ENCODE measurements at places on chromosomes 3 and 15.

DNA sequence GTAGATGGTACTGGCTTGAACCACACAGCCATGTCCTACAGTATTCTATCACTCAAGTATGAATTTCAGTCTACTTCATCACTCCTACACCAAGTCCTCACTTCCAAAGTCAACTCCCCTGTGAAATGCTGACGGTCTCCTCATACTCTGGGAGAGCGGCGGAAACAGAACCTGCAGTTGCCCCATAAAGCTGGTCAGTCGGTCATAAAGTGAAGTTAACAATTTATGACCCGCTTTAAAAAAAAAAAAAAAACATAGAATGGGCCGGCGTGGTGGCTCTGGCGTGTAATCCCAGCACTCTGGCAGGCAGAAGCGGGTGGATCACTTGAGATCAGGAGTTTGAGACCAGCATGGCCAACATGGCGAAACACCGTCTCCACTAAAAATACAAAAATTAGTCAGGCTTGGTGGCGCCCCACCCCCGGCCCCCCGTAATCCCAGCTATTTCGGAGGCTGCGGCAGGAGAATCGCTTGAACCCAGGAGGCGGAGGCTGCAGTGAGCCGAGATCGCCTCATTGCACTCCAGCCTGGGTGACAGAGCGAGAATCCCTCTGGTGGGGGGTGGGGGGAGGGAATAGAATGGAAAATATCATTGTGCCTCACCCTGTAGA lies 2.1 kb downstream of the TRANK1 start:
- no peak for DNase-seq

DNA sequence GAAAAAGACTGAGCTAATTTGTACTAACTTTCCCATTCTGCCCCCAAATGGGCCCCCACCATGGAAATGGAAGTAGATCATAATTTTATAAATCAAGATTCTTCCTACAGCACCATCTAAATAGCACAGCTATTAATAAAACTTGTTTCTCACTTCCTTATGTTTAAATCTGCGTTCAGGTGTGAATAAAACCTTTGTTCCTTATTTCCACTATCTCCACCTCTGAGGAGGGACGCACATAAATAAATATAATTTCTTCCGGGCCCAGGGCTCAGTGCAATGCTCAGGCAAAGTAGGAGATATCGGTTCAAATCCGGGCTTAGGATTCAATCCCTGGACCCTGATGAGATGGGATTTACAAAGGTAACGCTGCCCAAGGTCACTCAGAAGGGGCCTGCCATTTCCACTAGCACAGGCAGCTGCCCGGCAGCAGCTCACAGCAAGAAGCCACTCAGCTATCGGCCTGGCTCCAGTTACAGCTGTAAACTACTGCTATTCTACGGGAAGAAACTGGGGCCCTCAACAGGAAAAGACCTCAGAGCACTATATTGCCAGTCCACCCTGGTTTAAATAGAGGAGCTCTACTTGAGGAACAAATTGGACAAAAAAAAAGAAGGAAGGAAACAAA lies 52.5 kb downstream of the FOXP1 start:
- DNase-seq, result no peak

DNA sequence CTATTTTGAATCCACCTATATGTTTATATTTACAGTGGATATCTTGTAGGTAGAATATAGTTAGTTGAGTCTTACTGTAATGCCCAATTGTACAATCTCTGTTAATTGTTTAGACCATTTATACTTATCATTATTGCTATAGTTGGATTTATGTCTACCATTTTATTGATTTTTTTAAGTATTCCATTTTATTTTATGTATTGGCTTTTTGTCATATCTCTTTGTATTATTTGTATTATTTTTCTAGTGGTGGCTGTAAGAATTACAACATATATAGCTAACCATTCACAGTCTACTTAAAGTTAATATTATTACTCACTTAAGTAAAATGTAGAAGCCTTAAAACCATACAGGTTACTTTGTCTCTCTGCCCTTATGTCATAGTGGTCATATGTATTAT lies 46.1 kb downstream of the SLC2A2 start:
- no peak for DNase-seq

- DNase-seq, result no peak
These were observed 27.2 kb downstream of the SRPRB start for GRCh38 chr3:133832802-133833144.

- no peak for DNase-seq
These were observed 1029.8 kb upstream of the GBE1 start for GRCh38 chr3:82791241-82791640.

DNA sequence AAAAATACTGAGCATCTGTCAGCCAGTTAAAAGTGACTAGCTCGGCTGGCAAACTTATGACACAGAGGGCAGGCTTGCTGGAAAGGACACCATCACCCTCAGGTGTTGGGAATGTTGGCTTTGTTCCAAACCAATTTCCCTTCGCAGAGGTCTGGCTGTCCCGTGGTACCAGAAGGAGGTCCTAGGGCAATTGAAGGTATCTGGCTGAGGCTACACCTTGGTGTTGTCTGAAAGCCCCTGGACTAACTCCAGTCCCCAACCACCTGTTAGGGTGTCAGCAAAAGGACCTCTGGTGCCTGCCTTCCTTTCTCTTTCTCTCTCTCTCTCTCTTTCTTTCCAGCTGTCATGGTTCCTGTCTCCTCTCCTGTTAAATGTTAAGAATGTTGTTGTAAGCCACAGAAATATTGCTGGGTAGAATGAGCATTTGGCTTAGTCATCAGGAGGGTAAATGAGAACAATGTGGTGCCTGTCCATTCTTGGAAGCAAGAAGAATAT lies 12.5 kb downstream of the PRR20G start:
- DNase-seq, result peak; percentile 70

DNA sequence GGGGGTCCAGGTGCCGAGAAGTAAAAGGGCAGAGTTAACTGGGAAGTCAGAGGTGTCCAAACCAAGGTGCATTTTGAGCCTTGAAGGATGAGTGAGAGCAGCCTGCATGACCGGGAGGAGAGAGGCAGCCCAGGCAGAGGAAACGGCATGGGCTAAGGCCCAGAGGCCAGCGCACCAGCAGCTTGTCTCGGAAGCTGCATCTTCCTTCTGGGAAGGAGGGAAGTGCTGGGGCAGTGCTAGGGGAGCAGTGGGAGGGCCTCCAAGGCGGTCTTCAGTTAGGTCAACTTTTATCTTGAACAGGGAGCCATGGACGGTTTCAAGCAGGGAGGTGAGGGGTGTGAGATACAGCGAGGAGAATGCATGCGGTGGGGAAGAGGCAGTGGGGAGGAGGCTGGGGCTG lies 1.0 kb downstream of the H1-8 start:
- no peak for DNase-seq

GRCh38 chr3:53478166-53478830 lies 16.1 kb upstream of the CACNA1D start:
- DNase-seq, result peak; percentile 63

GRCh38 chr3:28018925-28019718 lies 222.3 kb upstream of the CMC1 start:
- no peak for DNase-seq

DNA sequence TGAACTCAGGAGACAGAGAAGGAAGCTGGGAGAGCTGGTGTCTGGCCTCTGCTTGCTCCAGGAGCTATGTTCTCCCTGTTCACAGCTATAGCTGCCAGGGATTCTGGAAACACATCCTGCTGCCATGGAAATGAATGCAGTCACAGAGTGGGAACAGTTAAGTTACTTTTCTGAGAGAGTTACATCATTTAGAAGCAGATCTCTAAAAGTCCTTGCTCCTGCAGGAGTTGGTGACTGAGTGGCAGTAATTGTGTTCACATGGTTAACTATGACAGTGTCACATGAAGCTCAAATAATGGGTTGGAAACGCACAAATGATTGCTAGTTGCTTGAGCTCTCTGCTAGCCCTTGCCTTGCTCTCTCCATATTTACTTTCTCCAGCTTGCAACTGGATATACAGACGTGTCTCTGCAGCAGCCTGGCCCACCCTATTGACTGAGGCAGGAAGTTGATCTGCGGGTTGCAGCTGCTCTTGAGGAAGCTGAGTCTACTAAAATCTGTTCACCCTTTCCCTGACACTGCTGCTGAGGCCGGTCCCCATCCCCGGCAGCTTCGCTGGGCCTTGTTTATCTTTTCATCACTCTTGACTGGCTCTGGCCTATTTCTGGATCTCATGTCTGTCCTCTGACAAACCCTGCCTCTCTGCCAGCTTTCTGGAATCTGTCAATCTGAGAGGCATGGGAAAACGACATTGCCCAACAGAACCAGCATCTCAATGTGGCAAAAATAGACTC lies 16.7 kb upstream of the ISLR start:
- no peak for DNase-seq

- DNase-seq, result no peak
These were observed 280.0 kb downstream of the PDCD6IP start for GRCh38 chr3:34078418-34078817.

DNA sequence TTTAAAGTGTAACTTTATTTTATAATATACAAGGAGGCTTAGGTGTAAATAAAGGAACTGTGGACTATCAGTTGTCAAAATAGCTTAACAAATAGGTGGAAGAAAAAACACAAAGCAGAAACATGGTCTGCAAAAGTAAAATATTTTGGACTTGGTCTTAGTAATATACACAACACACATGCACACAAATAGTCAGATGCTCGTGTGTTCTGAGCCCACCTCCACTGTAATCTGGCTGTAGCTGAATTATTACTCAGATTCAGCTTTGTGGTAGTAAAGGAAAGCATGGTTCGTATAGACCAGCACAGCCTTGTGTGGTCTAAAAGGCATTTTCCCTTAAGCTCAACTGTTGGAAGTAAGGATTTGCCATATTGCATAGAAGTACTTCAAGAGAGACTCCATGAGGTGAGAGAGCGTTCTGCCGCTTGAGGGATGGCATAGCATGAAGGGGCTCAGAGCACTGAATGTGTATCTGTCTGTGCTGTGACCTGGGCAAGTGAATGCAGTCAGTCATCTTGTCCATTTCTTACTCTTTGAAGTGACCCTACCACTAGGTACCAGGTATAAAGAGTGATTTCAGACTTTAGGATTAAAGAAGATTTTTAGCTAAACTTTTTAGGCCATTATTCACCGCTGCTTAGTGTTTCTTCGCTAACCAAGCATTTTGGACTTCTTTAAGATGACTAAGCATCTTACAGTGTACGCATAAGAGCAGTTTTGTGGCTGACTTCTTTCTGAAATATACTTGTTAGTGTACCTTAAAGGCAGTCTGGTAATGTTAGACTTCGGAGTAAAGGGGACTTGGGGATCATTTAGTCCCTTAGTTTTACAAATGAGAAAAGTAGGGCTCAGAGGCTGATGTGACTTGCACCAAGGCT lies 15.2 kb downstream of the TPM1 start:
- no peak for DNase-seq

GRCh38 chr15:53658827-53659555 lies 100.5 kb downstream of the WDR72 start:
- DNase-seq, result no peak

DNA sequence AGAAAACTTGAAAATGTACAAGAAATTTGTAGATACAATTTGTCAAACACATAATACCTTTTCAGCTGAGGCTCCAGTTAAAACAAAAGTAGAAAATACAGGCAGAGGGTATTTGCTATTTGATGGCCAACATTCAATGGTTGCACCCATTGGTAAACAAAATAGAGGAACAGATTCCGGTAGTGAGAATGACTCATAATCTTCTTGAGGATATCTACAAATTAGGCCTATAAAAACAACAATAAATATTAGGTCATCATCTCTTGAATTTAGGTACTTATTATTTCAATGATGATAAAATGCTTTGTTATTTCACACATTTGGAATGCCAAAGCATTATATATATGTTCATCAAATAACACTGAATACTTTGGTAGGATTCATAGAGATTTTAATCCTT lies 53.4 kb downstream of the DENND4A start:
- no peak for DNase-seq

DNA sequence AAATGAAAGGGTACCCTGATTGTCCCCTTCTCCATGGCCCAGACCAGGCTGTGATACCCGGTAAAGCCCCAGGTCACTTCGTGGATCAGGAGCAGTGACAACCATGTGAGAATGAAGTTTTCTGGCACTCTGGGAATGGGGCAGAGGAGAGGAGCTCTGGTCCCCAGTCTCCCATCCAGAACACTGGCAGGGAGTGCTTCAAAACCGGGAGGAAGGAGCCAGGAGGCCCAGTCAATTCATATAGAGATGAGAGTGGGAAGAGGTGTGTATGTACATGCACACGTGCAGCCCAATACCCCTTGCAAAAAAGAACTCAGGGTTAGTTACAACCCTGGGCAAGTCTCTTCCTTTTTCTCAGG lies 101.4 kb upstream of the TLE3 start:
- DNase-seq, result no peak

DNA sequence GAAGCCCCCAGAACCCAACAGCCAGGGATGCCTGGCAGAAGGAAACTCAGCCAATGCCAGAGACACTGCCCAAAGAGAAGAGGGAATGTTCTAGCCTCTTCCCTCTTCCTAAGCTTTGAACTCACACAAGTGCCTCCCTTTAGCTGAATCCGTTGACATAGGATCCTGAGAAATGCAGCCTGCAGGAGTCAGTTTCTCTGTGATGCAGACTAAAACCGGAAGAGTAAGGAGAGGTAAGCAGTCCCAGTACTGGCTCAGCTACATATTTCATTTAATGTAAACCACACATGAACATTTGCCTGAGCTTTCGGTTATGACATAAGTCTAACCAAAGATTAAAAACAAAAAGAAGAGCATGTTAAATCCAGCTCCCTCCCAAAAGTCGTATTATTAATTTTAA lies 768.7 kb downstream of the TBL1XR1 start:
- no peak for DNase-seq

GRCh38 chr3:194573680-194574437 lies 59.4 kb downstream of the TMEM44 start:
- no peak for DNase-seq

DNA sequence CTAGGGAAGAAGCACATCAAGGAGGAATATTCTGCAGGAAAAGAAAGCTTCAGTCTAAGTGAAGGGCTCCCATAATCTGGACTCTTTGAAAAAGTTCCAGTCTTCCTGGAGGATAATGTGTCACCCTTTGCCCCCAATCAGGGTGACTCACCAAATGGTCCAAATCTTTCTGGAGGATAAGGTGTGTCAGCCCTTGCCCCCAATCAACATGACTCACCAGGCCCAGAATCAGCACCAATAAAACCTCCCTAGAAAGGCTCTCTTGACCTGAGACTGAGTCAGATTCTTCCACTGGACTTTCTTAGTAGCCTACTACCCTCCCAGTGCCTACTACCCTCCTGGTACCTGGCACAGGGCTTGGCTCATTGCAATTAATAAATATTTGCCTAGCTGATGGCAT lies 9.5 kb upstream of the ARL14 start:
- peak; percentile 47 for DNase-seq

- no peak for DNase-seq
These were observed 1004.1 kb downstream of the TBL1XR1 start for GRCh38 chr3:176193032-176193730.

DNA sequence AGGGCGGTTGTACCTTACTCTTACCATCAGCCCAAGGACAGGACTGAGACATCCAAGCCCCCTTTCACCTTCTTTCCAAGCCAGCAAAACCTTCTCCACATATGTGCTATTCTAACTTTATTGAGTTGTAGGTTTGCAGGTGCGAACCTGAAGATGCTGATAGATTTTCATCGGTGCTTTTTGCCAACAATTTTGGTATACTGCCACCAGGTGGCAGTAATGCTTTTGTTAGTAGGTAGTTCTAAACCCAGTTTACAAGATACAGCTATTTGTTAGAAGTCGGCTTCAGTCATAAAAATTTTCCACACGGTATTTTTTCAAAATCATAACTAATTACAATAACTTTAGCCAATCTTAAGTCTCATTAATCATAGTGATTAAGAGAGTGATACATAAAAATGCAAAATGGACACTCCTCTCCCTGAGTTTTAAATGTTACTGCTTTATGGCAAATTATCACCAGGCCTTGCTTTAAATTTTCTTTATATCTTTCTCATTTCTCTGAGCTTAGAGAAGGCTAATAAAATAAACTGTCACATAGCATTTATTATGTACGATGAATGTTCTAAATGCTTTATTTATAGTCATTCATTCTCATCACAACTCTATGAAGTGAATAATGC lies 636 bp downstream of the TBC1D21 start:
- peak; percentile 32 for DNase-seq
